HS-27A (cell line): ENCODE measurements at places on chromosomes 1 and 21.
A peak's percentile ranks its signal among the peaks of the same experiment; 100 is the strongest.

DNA sequence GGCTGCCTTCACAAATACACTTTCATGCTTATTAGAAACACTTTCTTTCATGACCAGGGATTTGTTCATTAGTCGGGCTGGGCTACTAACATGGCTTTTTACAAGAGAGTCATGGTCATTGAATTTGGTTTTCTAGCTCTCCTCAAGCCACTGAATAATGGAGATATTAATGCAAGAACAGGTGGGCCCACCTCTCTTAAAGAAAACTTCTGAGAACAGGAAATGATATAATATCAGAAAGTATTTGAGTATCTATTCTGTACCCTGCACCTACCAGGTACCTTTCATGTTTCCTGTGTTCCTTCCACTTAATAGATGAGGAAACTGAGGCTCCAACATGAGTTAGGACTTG, 90.0 kb downstream of the TRABD2B start:
- no peak for DNase-seq

GRCh38 chr1:212975111-212975918, 25.0 kb downstream of the VASH2 start:
- DNase-seq, result no peak

- no peak for DNase-seq
Observed at GRCh38 chr1:25148673-25149300, 83.5 kb downstream of the SYF2 start.

GRCh38 chr1:117173006-117173405, 37.7 kb downstream of the VTCN1 start:
- no peak for DNase-seq

DNA sequence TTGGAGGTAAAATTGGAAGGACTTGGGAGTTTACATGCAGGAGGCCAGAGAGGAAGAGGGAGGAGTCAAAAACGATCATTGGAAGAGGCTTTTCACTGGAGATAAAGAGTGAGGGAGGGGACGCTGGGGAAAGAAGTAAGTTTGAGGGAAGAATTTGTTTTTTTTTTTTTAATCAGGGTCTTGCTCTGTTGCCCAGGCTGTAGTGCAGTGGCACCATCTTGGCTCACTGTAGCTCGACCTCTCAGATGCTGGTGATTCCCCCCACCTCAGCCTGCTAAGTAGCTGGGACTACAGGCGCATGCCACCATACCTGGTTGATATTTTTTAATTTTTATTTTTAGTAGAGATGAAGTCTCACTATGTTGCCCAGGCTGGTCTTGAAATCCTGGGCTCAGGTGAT, 1.2 kb upstream of the MROH7 start:
- no peak for DNase-seq

- peak; percentile 60 for DNase-seq
Observed at GRCh38 chr1:115829023-115829674, 11.8 kb downstream of the NHLH2 start.

GRCh38 chr1:194816859-194817258, 1630.4 kb upstream of the B3GALT2 start:
- DNase-seq, result no peak

- DNase-seq, result no peak
Observed at GRCh38 chr1:11704691-11705475, 13.4 kb downstream of the DRAXIN start.
